Cardiac ventricle fibroblast (primary cell): ENCODE measurements at places on chromosomes 1 and 21. TPM values are rescaled to one million over a fixed set of nuclear protein-coding genes. Genes with fewer than 3 reads are reported as not detected.

Gene STMN1
- total RNA-seq = 9.8 and 22.9 TPM in 2 replicates

Gene KCNE2
- not detected in 2 replicates for total RNA-seq

Gene FCRL5
- not detected in 2 replicates for total RNA-seq

Gene BGLAP
- total RNA-seq = 0.59 TPM in 1 of 2 replicates, not detected in the other

Gene F13B
- total RNA-seq = not detected in 2 replicates
